ENCODE measurements at places on chromosomes 1 and 21.

DNA sequence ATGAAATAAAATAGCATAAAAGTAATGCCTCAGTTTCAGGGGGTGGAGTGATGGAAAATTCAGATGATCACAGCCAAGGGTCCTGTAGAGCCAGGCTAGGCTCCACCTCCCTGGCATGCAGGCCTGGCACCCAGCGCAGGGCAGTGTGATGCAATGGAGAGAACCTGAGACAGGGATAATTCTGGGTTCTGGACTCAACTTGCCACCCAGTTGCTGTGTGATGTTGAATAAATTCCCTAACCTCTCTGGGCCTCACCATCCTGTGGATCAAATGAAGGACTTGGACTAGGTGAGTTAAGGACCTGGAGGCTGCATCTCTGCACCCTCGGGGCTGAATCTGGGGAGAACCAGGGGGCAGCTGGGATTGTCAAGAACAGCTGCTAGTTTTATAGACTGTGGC is 17.0 kb downstream of the PADI2 start:
- no peak for DNase-seq

DNA sequence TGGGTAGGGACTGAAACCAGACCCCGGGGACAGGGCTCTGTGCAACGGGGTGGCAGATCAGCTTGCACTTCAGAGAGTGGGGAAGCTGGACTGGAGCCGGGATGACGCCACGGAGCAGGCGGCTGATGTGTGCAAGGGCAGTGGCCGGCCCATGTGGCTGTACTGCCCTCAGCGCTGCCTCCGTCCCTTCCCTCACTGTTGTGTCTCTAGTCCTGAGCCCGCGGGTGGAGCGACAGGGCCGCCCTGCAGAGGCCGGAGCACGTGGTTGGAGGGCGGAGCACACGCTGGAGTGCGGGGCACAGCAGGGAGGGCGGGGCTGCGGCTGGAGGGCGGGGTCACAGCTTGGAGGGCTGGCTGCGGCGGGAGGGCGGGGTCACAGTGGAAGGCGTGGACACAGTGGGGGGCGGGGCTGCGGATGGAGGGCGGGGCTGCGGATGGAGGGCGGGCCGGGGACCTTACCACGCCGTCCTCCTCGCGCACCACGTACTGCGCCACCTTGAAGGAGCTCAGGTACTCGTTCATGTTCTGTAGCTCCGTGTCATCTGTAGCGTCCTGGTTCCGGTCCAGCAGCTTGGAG is 52.4 kb downstream of the CHD5 start:
- DNase-seq, result no peak

DNA sequence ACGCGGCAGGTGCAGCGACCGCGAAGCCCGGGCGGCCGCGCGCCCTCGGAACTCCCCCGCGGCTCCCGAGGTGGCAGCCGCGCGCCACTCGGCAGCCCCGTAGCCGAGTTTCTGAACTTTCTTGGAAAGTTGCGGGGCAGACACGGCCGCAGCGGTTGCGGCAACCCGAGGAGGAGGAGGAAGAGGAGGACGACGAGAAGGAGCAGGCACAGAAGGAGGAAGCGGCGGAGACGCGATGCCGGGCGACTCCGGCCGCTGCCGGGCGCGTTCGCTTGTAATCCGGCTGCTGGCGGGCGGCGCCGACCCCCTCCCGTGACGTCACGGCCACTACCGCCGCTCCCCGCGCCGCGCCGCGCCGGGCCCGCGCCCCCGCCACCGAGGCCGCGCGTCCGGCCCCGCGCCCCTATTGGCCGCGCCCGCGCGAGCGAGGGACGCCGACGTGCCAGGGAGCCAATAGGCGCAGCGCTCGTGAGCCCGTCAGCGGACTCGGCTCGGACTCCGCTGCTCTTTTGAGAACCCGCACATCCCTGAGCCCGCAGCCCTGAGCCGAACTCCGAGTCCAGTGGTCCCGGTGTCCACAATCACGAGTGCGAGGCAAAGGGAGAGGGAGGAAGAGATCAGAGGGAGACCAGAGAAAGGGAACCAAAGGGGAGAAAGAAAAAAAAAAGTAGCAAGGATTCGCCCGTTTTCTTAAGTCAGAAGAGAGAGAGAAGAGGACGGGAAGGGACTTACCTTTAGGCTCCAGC is 736 bp upstream of the BARHL2 start:
- DNase-seq, result no peak

GRCh38 chr21:31030367-31031106 is 7.7 kb downstream of the KRTAP19-8 start:
- DNase-seq, result no peak

- DNase-seq, result no peak
Measured at GRCh38 chr1:51863384-51863783, 15.1 kb downstream of the NRDC start.

DNA sequence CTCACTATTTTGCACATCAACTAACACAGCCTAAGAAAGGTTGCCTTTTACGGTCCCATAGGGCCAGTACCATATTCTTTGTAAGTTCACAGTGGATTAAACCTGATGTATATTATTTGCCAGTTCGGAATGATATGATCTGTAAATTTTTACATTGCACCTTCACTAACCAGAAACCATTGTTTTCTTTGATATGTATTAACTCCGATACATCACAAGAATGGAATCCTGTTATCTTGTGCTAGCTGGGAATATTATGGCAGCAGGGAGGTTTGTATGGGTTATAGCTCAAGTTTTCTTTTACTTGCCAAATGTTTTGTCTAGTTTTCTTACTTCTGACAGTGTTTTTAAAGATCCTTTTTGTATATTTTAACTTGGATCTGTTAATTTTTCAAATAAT is 51.4 kb upstream of the S1PR1 start:
- DNase-seq, result no peak

DNA sequence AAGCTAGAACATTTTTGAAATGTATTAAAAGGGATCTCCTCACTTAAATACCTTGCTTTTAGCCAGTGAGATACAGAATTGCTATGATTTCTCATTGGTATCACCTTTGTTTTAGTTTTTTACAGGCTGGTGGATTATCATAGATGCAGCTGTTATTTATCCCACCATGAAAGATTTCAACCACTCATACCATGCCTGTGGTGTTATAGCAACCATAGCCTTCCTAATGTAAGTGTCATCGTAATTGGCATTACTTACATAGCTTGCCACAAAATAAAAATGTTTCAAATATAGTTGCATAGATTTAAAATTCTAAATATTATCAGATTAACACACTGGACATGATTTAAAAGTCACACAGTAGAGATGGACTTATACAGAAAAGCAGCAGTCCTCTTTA is 4.7 kb downstream of the TMEM50A start:
- no peak for DNase-seq

- DNase-seq, result no peak
Measured at GRCh38 chr1:38018864-38019343, 6.4 kb downstream of the UTP11 start.

All from SHP77 treated with DMSO at 0.1 percent for 48 hours (cell line).